NCI-H524 treated with DMSO at 0.1 percent for 48 hours (cell line): ENCODE measurements at places on chromosomes 3 and 15.
A peak's percentile ranks its signal among the peaks of the same experiment; 100 is the strongest.

GRCh38 chr3:42263354-42264346 lies 2.3 kb downstream of the CCK start:
- DNase-seq = no peak

GRCh38 chr3:182121401-182121800 lies 409.7 kb downstream of the SOX2 start:
- no peak for DNase-seq

DNA sequence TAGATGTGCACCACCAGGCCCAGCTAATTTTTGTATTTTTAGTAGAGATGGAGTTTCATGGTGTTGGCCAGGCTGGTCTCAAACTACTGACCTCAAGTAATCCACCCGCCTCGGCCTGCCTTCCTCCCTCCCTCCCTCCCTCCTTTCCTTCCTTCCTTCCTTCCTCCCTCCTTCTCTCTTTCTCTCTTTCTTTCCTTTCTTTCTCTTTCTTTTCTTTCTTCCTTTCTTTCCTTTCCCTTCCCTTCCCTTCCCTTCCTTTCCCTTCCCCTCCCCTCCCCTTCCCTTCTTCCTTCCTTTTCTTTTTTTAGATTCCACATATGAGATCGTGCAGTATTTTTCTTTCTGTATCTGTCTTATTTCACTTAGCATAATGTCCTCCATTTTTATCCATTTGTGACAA lies 81.3 kb downstream of the FAM81A start:
- no peak for DNase-seq

GRCh38 chr3:43328653-43329052 lies 42.3 kb downstream of the SNRK start:
- DNase-seq = no peak

DNA sequence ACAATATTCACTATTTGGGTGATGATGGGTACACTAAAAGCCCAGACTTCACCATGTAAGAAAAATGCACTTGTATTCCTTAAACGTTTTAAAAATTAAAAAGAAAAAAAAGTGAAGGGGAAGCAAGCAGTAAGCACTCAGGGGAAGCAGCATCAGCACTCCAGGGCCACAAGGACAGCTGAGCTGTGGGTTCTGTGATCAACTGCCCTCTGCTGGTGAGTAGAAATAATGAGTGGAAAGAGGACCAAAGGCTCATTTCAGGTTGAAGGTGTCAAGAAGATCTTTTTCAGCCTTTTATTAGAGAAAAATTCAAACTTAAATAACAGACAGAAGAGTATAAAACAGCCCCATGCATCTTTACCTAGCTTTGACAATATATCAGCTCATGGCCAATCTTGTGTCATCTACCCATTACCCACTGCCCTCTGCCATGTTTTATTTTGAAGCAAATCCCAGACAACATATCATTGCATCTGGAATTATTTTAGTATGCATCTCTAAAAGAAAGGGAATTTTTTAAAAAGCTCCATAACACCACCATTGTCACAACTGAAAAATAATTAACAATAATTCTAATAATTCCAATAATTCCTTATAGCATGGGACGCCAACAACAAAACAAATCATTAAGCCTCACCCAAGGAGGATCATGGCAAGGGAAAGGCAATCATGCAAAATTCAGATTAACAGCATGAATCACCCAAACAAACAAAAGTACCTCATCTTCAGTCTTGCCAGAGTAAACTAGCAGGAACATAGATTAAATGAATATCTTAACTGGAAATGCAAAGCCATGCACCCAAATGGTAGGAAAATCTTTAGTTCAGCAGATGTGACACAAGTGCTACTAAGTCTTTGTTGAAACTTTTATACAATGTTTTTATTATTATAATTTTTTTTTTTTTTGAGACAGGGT lies 42.5 kb downstream of the TAMM41 start:
- DNase-seq = no peak

- DNase-seq = no peak
Measured at GRCh38 chr15:99764522-99764921, 31.3 kb upstream of the LYSMD4 start.

DNA sequence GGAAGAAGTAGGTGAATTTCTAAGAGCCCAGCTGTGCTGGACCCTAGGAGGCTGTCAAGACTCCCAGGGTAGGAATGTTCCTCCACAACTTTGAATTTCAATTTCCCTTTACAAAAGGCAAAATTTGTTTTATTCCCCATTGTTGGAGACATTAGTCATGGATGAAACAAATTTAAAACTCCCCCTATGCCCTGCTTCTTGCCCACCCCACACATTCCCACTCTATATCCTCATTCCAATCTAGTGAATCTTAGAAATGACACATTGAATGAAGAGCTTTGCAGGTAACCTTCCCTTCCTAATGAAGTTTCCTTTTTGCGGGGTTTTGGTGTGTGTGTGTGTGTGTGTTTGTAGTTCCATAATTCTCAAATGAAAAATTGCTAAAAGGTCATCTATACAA lies 72.6 kb downstream of the CCNL1 start:
- DNase-seq = no peak

- no peak for DNase-seq
Measured at GRCh38 chr3:124206225-124207055, 214.5 kb upstream of the ROPN1 start.

DNA sequence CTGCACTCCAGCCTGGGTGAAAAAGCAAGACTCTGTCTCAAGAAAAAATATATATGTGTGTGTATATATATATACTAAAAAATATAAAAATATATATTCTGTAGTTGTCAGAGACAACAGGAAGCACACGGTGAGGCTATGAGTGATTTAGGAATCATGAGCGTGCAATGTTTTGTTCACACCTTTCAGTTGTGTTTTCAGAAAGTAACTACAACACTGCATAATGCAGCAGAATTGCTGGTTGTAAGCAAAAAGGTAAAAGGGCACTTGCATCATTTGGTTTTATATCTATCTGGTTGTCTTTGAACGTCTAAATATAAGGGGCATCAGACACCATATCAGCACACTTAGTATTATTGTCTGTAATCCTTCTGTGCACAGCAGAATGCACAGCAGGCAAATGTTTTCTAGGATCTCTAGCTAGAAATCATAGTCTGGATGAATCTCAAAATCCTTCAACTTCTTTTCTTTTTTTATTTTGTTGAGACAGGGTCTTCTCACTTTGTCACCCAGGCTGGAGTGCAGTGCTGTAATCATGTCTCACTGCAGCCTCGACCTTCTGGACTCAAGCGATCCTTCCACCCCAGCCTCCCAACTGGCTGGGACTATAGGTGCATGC lies 44.8 kb downstream of the CCR3 start:
- no peak for DNase-seq

- no peak for DNase-seq
Measured at GRCh38 chr3:28191363-28191762, 50.1 kb upstream of the CMC1 start.

DNA sequence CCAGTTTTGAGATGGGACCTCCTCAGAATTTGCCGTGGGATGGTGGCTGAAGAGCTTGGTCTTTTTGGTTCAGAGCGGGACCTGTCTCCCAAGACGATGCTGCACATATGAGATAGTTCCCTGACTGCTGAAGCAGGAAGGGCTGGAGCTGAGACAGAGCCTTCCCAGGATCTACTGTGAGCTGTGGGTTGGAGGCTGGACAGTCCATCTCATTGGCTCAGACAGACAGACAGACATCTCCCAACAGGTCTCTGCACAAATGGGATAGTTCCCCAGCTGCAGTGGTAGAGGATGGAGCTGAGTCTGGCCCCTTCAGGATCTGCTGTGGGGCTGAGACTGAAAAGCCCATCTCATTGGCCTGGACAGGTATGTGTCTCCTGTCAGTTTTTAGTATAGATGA lies 1145.6 kb upstream of the CADM2 start:
- DNase-seq = no peak

DNA sequence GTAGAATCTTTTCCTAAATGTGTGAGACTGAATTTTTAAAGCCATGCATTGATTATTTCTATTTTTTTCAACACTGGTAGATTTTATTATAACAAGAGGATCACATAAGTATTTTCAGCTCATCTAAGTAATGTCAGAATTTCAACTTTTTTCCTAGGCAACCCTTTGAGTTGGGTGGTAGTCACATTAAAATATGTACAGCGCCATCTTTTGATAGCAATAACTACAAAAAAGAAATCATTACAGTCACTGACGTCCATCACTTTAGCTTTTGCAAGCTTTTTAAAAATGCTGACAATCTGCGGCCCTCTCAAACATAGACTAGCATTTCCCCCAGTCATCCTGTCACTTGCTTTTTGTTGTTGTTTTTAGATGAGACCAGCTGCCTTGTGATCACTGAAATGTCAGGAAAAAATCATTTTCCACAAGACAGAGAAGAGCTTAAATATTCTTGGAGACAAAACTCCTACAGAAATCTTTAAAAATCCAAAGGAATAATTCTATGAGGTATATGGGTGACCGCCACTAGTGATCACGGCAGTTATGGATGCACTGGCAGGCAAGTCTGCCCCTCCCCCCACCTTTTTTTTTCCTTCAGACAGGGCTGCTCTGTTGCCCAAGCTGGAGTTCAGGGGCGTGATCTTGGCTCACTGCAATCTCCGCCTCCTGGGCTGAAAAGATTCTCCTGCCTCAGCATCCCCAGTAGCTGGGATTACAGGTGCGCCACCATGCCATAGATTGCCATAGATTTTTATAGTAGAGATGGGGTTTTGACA lies 384.0 kb upstream of the KCNMB2 start:
- no peak for DNase-seq

GRCh38 chr3:7166460-7166859 lies 305.5 kb downstream of the GRM7 start:
- DNase-seq = no peak

- DNase-seq = no peak
Measured at GRCh38 chr3:113021471-113021870, 30.7 kb downstream of the GTPBP8 start.

DNA sequence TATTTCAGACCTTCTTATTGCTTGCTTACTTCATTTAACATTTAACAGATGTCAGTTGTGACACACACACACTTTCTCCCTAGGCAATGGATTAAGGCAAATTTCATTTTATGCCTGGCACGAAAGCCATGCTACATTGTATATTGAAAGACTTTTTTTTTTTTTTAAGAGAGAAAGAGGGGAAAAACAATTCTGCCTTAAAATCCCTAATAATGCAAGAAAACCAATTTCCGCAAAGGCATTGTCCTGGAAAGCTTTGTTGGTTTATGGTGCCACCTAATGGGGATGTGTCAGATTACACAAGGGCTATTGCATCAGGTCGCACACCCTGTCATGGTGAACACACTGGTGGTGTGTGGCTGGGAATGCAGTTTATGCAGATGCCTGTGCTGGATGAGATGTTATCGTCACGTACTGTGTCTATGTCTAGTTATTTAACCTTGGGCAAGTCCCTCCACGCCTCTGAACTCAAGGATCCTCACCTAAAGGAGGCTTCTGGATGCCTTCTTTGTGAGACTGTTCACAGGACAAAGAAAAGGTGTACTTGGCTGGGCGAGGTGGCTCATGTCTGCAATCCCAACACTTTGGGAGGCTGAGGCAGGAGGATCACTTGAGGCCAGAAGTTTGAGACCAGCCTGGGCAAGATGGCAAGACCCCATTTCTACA lies 37.3 kb upstream of the RFTN1 start:
- DNase-seq = peak; percentile 29

- no peak for DNase-seq
Measured at GRCh38 chr3:32430900-32431299, 39.2 kb downstream of the CMTM7 start.

- DNase-seq = no peak
Measured at GRCh38 chr3:107392549-107393165, 15.4 kb downstream of the CCDC54 start.

GRCh38 chr15:57694279-57694678 lies 12.2 kb upstream of the POLR2M start:
- DNase-seq = no peak

DNA sequence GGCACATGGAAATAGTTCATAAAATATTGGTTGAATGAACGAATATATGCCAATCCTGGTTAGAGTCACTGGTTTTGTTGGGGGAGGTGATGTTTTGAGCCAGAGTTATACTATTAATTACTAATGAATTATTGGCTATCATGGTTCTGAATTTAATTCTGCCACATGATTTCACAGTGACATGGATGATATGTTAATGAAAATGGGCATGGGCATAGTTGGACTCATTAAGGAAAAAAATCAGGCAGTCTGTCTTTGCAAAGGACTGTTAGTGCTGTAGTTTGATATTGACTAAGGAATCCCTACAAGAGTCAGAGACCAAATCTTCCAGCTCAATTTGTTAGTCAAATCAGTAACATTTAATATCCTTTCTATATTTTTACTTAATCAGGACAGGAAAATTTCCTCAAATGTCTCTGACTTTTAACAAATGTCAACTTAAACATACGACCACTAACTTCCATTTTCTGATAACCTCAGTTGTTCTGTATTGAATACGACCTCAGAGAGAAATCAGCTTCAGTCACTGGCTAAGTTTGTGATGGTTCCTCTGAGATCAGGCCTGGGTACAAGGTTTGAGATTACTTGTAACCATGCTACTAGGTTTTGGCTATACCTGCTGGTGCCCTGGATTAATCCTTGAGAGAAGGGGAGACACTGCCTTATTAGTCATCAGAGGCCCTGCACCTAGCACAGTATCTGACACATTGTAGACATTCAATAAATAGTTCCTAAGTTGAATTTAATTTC lies 13.3 kb downstream of the NFKBIZ start:
- DNase-seq = no peak

DNA sequence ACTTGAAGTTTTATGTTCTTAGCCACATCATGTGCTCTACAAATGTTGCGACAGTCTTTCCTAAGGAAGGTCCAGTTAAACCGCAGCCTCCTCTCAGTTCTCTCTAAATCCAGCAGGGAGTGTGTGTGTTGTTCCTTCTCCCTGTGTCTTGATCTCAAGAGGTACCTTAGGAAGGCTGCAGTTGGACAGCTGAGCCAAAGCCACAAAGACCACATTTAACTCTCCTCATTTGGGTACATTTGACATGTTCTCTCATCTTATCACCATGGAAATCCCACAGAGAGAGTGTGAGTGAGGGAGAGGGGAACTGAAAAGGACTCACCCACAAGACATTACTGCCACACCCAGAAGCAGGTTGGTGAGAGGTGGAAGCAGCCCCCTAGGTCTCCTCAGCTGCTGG lies 79.5 kb downstream of the CD200R1L start:
- no peak for DNase-seq
